ENCODE measurements at places on chromosomes 16 and 17.

DNA sequence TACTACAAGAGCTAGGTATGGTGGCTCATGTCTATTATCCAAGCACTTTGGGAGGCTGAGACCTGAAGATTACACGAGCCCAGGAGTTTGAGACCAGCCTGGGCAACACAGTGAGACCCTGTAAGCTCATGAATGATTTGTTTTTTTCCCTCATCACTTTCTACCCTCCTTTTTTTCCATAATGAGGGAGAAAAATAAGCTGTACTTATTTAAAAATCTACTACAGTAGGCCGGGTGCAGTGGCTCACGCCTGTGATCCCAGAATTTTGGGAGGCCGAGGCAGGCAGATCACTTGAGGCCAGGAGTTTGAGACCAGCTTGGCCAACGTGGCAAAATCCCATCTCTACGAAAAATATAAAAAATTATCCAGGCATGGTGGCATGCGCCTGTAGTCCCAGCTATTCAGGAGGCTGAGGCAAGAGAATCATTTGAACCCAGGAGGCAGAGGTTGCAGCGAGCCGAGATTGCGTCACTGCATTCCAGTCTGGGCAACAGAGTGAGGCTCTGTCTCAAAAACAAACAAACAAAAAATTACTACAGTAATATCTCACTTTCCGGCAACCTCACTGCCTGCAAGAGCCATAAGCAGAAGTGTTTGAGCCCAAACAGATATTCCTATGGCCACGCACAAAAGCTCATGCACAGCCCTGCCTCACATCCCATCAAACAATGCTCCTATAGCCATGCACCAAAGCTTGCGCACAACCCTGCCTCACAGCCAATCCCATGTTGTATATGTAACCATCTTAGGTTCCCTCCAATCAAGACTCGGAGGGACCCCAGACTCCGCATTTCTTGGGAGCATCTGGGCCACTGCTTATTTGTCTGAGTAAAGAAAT, 37.4 kb downstream of the TK2 start:
- H3K4me3 ChIP-seq, result no peak overlapping the region
- no peak for DNase-seq
- H3K36me3 ChIP-seq, result peaks cover 43% of the 10 kb centered on the region
- H3K27ac ChIP-seq, result no peak overlapping the region

DNA sequence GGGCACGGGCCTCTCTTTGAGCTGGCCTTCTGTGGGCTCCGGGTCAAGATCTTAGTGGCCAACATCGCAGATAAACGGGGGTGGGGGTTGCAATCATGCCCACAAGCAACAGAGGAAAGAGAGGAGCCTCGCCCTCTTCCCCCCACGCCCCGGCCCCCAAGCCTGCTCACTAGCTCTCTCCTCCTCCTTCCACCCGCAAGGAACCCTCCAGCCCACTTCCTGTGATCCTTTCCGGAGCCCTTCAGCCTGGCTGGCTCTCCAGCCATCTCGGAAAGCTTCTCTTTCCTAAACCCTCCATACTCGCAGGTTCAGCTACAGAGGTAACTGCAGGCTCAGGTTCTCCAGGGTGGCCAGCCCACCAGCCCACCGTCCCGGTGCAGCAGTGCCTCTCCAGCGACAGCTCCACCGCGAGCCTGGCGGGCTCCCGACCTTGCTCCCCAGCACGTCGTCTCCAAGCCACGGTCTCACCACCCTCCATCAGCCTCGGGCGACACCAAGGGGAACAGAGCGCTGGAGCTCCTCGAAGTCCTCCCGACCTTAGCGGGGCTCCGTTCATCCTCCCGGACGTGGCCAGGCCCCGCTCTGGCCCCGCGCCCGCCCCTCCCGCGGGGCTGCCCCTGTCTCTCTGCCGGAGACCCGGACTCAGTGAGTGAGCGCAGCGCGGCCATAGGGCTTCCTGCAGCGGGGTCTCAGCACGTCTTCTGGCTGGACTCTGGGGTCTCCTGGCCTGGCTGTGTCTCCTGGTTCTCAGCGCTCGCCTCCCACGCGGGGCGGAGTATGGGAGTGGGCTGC, 12.9 kb upstream of the ODF4 start:
- H3K4me3 ChIP-seq, result peak overlapping the region; percentile 69
- H3K27me3 ChIP-seq, result peaks cover 21% of the 10 kb centered on the region
- no peak overlapping the region for H3K27ac ChIP-seq
- DNase-seq, result no peak
- no peaks in the 10 kb centered on the region for H3K36me3 ChIP-seq
- no peaks in the 10 kb centered on the region for H3K4me1 ChIP-seq

GRCh38 chr17:40062329-40063186, at the start of gene THRA:
THRA (plus strand) TSS chr17:40062965; CDS start chr17:40074489, 11,524 bp downstream.
- peak within 1 kb of the TSS; percentile 84 for H3K4me3 ChIP-seq
- H3K27me3 ChIP-seq, result no peaks in the 10 kb centered on the region
- H3K27ac ChIP-seq, result peak within 1 kb of the TSS; percentile 54
- no peak for DNase-seq

- peaks cover 40% of the 10 kb centered on the region for H3K27me3 ChIP-seq
- DNase-seq, result no peak
- peaks cover 11% of the 10 kb centered on the region for H3K4me1 ChIP-seq
- H3K4me3 ChIP-seq, result no peak overlapping the region
- no peak overlapping the region for H3K27ac ChIP-seq
Observed at GRCh38 chr17:76536511-76537287, 810 bp downstream of the CYGB start.

- no peak overlapping the region for H3K27ac ChIP-seq
- H3K4me3 ChIP-seq, result no peak overlapping the region
- H3K36me3 ChIP-seq, result peaks cover 6% of the 10 kb centered on the region
- peaks cover 12% of the 10 kb centered on the region for H3K4me1 ChIP-seq
Observed at GRCh38 chr17:2051933-2052559, 2.9 kb upstream of the HIC1 start.

DNA sequence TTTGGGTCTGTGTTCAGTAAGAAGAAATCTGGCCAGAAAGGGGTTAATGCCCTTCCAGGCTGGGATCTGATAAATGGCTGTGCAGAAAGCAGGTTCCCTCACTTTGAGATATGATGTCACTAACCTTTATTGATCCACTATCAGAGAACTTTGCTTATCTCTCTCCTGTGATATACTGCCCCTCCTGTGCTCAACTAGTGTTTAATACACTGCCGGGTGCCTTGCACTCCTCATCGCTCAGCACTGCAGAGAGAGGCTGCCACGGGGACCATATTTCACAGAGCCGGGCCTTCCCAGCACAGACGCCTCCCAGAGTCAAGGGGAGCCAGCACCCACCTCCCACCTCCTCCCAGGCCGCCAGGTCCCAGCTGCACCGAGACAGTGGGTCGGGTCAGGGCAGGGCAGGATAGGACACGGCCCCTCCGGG, 20.2 kb downstream of the ZFHX3 start:
- no peak for DNase-seq
- no peak overlapping the region for H3K27ac ChIP-seq
- H3K27me3 ChIP-seq, result no peaks in the 10 kb centered on the region
- H3K36me3 ChIP-seq, result no peaks in the 10 kb centered on the region

DNA sequence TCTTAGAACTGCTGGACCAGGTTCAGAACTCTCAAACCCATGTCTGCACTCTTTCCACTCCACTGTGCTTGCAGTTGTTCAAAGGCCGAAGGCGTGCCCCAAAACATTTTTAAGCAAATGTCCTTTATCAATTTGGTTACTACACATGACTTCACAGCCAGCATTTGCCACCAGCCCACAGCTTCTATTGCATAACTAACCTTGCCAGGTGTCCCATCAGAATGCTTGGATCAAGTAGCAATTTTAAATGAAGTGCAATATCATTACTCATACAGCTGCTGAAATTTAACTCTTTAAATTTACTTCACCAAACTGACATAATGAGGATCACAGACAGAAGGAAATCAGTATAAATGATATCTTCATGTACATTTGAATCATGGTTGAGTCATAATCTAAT, 29.8 kb upstream of the HS3ST3A1 start:
- no peaks in the 10 kb centered on the region for H3K36me3 ChIP-seq
- H3K27ac ChIP-seq, result no peak overlapping the region
- no peaks in the 10 kb centered on the region for H3K27me3 ChIP-seq
- no peak overlapping the region for H3K4me3 ChIP-seq
- DNase-seq, result no peak

DNA sequence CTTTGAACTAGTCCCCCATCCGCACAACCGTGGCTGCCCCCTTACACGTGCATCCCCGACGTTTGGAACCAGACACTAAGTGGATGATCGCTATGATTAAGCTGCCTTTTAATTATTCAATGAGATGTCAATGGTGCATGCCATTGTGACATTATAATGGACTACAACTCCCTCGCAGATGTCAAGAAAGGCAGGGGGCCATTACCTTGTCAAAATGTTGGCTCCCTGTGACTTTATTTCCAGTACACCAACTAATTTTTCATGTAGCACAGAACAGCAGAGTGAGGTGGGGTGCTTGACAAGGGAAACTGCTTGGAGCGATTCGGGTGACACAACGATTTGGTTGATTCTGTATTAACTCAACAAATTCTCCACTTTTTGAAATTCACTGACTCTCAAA, 26.5 kb downstream of the ASIC2 start:
- H3K36me3 ChIP-seq, result no peaks in the 10 kb centered on the region
- H3K4me1 ChIP-seq, result no peaks in the 10 kb centered on the region
- no peaks in the 10 kb centered on the region for H3K27me3 ChIP-seq
- no peak for DNase-seq
- no peak overlapping the region for H3K27ac ChIP-seq
- no peak overlapping the region for H3K4me3 ChIP-seq

DNA sequence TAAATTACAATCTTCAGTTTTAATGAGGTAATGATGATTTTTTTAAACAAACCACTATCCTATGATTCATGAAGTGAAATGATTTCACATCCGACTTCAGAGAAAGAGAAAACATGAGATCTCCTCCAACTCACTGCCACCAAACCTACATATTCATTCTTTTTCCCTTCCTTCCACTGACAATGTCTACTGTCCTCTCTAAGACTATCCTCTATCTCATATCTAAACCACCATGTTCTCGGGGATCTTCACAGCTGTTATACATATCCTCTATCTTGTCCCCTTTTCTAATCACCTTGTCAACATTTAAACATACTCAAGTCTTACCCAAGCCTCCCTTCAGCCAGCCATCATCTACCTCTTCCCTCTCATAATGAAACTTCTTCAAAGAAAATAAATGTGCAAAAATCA, 53.5 kb downstream of the SMURF2 start:
- no peak overlapping the region for H3K4me3 ChIP-seq
- peaks cover 7% of the 10 kb centered on the region for H3K4me1 ChIP-seq
- no peaks in the 10 kb centered on the region for H3K27me3 ChIP-seq
- no peaks in the 10 kb centered on the region for H3K36me3 ChIP-seq
- no peak overlapping the region for H3K27ac ChIP-seq

DNA sequence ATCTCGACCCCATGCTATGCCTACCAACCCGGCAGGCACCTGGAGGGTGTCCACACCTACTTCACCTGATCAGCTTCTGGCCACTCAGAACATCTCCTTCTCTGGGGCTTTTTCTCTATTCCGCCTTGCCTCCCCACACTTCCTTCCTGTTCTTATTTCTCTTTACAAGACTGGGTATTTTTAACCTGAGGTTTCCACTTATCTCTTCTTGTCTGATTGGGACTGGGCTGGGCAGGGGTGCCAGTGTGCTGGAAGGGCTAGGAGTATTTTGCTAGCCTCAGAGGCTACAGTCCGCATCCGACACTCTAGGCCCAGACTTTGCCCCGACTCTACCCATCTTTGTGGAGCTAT, 26.2 kb upstream of the ZNF652 start:
- DNase-seq, result no peak
- H3K4me1 ChIP-seq, result peaks cover 8% of the 10 kb centered on the region
- no peak overlapping the region for H3K4me3 ChIP-seq
- no peaks in the 10 kb centered on the region for H3K27me3 ChIP-seq

- no peak overlapping the region for H3K4me3 ChIP-seq
- no peaks in the 10 kb centered on the region for H3K27me3 ChIP-seq
- H3K27ac ChIP-seq, result no peak overlapping the region
- DNase-seq, result no peak
Observed at GRCh38 chr17:56099649-56100048, 53.6 kb upstream of the ANKFN1 start.

GRCh38 chr16:59249011-59249410, 514.9 kb upstream of the GOT2 start:
- no peak overlapping the region for H3K4me3 ChIP-seq
- H3K27ac ChIP-seq, result no peak overlapping the region
- DNase-seq, result no peak

GRCh38 chr16:84692451-84693214, 7.2 kb upstream of the USP10 start:
- no peaks in the 10 kb centered on the region for H3K36me3 ChIP-seq
- H3K4me1 ChIP-seq, result no peaks in the 10 kb centered on the region
- no peak overlapping the region for H3K4me3 ChIP-seq
- DNase-seq, result no peak

- no peak overlapping the region for H3K27ac ChIP-seq
- no peak overlapping the region for H3K4me3 ChIP-seq
- no peaks in the 10 kb centered on the region for H3K36me3 ChIP-seq
- no peaks in the 10 kb centered on the region for H3K27me3 ChIP-seq
Observed at GRCh38 chr16:995783-996182, 14.2 kb downstream of the SOX8 start.

- no peak overlapping the region for H3K4me3 ChIP-seq
- H3K27ac ChIP-seq, result no peak overlapping the region
- H3K27me3 ChIP-seq, result peaks cover 7% of the 10 kb centered on the region
- no peak for DNase-seq
- H3K4me1 ChIP-seq, result no peaks in the 10 kb centered on the region
- H3K36me3 ChIP-seq, result no peaks in the 10 kb centered on the region
Observed at GRCh38 chr16:54679531-54679930, 251.1 kb upstream of the IRX5 start.

GRCh38 chr16:16127469-16128116, 95.7 kb downstream of the ABCC6 start:
- peaks cover 3% of the 10 kb centered on the region for H3K36me3 ChIP-seq
- DNase-seq, result peak; percentile 66
- H3K4me1 ChIP-seq, result no peaks in the 10 kb centered on the region
- no peak overlapping the region for H3K27ac ChIP-seq
- H3K27me3 ChIP-seq, result no peaks in the 10 kb centered on the region
- no peak overlapping the region for H3K4me3 ChIP-seq

Data from neuronal stem cell (in vitro differentiated cells).